Large intestine (tissue), 12 donors: ENCODE measurements at places on chromosomes 1 and 21.

DNA sequence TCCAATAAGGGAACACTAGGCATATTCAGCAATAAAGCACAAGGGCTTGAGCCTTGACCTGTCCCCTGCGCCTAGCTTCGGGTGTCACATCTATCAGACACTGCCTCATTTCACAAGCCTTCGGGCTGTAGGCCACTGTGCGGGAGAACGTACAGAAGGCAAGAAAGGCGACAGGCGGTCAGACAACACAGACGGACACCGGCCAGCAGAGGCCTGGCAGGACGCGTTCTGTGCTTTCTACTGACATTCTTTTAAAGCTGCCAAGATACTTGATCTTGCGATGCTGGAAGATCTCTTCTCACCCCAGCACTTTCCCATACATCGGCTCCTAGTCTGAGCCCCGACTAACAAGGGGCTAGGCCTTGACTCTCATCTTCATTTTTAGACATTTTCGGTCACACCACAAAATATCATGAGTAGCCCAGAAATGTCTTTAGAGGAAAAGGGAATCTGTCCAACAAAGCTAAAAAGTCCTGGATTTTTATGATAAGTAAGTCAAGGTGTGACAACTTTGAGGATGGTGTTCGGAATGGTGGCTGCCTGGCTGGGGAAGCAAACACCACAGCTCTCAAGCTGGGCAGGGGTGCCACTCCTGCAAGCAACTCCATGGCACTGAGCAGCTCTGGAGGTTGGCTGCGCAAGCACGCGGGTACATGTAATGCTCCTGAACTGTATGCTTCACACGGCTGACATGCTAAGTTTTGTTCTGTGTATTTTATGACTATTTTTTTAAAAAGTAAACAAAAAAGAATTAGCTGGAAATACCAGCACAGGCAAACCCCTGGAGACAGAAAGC is 18.7 kb downstream of the RIPK4 start:
- DNase-seq: no peak

DNA sequence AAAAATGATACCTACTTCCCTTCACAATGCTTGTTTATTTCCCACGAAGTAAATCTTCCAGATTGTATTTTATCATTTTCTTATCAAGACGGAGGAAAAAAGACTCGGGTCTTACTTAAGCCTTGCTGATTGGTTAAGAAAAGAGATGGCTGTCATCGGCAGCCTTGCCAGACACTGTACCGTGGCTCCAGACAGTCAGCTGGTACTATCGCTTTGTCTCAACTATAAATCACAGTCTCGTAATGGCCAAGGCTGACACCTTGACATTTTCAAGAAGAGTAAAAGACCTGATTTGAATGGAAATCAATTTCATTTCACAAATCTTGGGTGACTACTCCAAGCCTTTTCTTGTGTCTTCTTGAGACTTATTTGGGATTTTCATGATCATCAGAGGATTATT is 868.0 kb downstream of the USP25 start:
- no peak for DNase-seq

- DNase-seq: no peak
These were observed 6.1 kb upstream of the TRAF3IP3 start for GRCh38 chr1:209749670-209750323.

GRCh38 chr1:113247782-113248181 is 142.5 kb upstream of the MAGI3 start:
- no peak for DNase-seq

DNA sequence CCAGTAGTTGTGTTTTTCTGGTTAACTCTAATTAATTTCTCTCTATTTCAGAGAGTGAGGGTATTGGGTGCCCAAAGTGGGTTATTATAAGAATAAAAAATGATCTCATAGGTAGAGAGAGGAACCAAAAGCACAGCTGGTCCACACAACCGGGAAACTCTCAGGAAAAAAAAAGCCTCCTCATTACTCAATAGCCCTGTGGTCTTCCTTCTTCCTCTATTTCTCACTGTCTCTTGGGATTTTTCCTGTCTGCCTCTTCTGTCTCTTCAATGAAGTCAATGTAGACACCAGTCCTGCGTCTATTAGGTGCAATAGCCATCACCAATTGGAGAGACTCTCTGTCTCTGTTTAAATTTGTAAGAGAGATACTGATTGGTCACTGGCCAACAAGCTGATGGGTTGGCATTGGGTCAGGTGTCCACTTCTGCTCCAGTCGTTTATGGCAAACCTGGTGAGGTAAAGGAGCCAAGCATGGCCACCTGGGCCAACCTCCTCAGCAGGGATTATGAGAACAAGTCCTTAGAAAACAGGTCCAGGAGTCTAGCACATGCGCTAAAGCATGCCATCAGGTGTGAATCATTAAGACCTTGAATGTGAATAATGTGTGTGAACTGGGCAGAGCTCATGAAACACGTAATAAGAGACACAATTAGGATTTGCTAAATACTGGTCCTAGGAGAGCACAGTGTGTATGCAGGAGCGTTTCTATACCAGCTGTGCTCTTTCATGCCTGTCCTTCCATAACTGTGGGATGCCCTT is 443.0 kb upstream of the RUNX1 start:
- no peak for DNase-seq

DNA sequence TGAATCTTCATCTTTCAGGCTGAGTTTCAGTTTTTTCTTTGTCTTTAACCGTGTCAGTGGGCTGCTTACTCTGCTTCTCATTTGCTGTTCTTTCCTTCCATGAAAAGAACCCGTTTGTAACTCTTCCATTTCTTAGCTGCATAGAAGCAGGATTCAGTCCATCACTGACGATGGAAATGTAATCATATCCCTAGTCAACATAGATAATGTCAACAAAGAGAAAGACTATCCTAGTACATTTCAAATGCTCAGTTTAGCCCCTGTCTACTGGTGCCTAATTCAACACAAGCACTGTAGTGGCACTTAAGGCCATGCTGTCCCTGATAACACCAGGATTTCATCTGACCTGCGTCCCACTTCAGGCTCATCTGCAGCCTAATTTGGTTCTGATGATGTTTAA is 376 bp downstream of the GBP1 start:
- no peak for DNase-seq

- no peak for DNase-seq
These were observed 78.3 kb upstream of the BARHL2 start for GRCh38 chr1:90795431-90795830.

GRCh38 chr1:228548788-228549187 is 61.6 kb downstream of the RNF187 start:
- no peak for DNase-seq
